ENCODE measurements at places on chromosomes 1 and 21.

- no peak for DNase-seq
These were observed 79.4 kb downstream of the ERICH3 start for GRCh38 chr1:74593887-74594866.

GRCh38 chr1:78126506-78126905 lies 80.7 kb downstream of the GIPC2 start:
- DNase-seq = no peak

GRCh38 chr1:109769330-109770078 lies 5.8 kb upstream of the EPS8L3 start:
- DNase-seq = no peak

- DNase-seq = peak; percentile 64
These were observed 84.4 kb upstream of the JAK1 start for GRCh38 chr1:65050735-65051134.

GRCh38 chr1:2208309-2209239 lies 14.0 kb upstream of the FAAP20 start:
- no peak for DNase-seq

Measured in NCI-H1436 (cell line).